Smooth muscle cell of the umbilical artery (primary cell): ENCODE measurements at places on chromosomes 3 and 15. TPM values are rescaled to one million over a fixed set of nuclear protein-coding genes. Genes with fewer than 3 reads are reported as not detected.

Gene ZBED2
- not detected in 2 replicates for total RNA-seq

Gene CDHR4
- not detected in 2 replicates for total RNA-seq

Gene DPPA4
- not detected in 2 replicates for total RNA-seq

Gene COL8A1
- total RNA-seq, result 197 and 316 TPM in 2 replicates

Gene CCR8
- not detected in 2 replicates for total RNA-seq

Gene NEDD4
- 30.9 and 47.4 TPM in 2 replicates for total RNA-seq

Gene ACKR2
- not detected in 2 replicates for total RNA-seq

Gene APOD
- not detected in 2 replicates for total RNA-seq

Gene CSTA
- total RNA-seq, result 0.59 TPM in 1 of 2 replicates, not detected in the other

Gene GP5
- 0.14 and 0.59 TPM in 2 replicates for total RNA-seq

Gene ANKUB1
- total RNA-seq, result not detected in 2 replicates

Gene NDN
- 62.5 and 94.7 TPM in 2 replicates for total RNA-seq

Gene MUSTN1
- not detected in 2 replicates for total RNA-seq

Gene CAMKV
- not detected in 2 replicates for total RNA-seq

Gene ANKRD63
- total RNA-seq, result not detected in 2 replicates

Gene TM4SF1
- total RNA-seq, result 17.5 and 59.2 TPM in 2 replicates

Gene STRIT1
- not detected in 2 replicates for total RNA-seq

Gene HRG
- total RNA-seq, result not detected in 2 replicates

Gene CAMK2N2
- 0.37 TPM in 1 of 2 replicates, not detected in the other for total RNA-seq

Gene LRRK1
- 11.3 and 20.8 TPM in 2 replicates for total RNA-seq

Gene SCG5
- 30.9 TPM in 2 replicates for total RNA-seq

Gene CLRN1
- total RNA-seq, result not detected in 2 replicates

Gene B3GNT5
- 4.2 and 11.3 TPM in 2 replicates for total RNA-seq

Gene SHISA5
- 103 and 130 TPM in 2 replicates for total RNA-seq

Gene ZNF717
- 12.8 and 17.0 TPM in 2 replicates for total RNA-seq

Gene NSUN3
- total RNA-seq, result 10.7 and 11.2 TPM in 2 replicates

Gene CCRL2
- total RNA-seq, result not detected in 2 replicates

Gene GFM1
- total RNA-seq, result 44.5 and 60.7 TPM in 2 replicates

Gene C2CD4B
- total RNA-seq, result not detected in 2 replicates

Gene CCR9
- total RNA-seq, result not detected in 2 replicates

Gene ALDH1A3
- 515 and 604 TPM in 2 replicates for total RNA-seq

Gene ESYT3
- 0.59 and 1.6 TPM in 2 replicates for total RNA-seq

Gene ACTC1
- 0.30 TPM in 1 of 2 replicates, not detected in the other for total RNA-seq

Gene RASGRP1
- total RNA-seq, result 0.59 and 0.88 TPM in 2 replicates

Gene SLC25A20
- 21.6 and 31.8 TPM in 2 replicates for total RNA-seq

Gene SPINT1
- total RNA-seq, result 0.30 and 0.78 TPM in 2 replicates

Gene MYZAP
- total RNA-seq, result under 0.01 TPM in 1 of 2 replicates, not detected in the other

Gene CPLX3
- total RNA-seq, result not detected in 2 replicates

Gene CCDC32
- 17.0 and 21.1 TPM in 2 replicates for total RNA-seq

Gene PIERCE2
- 0.89 and 1.1 TPM in 2 replicates for total RNA-seq

Gene NR1I2
- total RNA-seq, result 0.14 TPM in 1 of 2 replicates, not detected in the other

Gene GNAT1
- not detected in 2 replicates for total RNA-seq

Gene NPAP1
- total RNA-seq, result not detected in 2 replicates

Gene TIMMDC1
- total RNA-seq, result 51.8 and 69.5 TPM in 2 replicates

Gene NEK11
- 3.6 and 6.0 TPM in 2 replicates for total RNA-seq

Gene REC114
- not detected in 2 replicates for total RNA-seq

Gene TRPM1
- total RNA-seq, result not detected in 2 replicates

Gene GANC
- total RNA-seq, result 14.6 and 15.4 TPM in 2 replicates

Gene MRAS
- 48.9 and 76.3 TPM in 2 replicates for total RNA-seq

Gene IGSF11
- 0.14 TPM in 1 of 2 replicates, not detected in the other for total RNA-seq

Gene TMEM158
- 54.9 and 70.1 TPM in 2 replicates for total RNA-seq

Gene ACKR4
- under 0.01 TPM in 1 of 2 replicates, not detected in the other for total RNA-seq

Gene ERICH6
- not detected in 2 replicates for total RNA-seq

Gene IL16
- under 0.01 TPM in 1 of 2 replicates, not detected in the other for total RNA-seq

Gene HIGD2B
- not detected in 2 replicates for total RNA-seq

Gene OR5K2
- not detected in 2 replicates for total RNA-seq

Gene ADCY5
- total RNA-seq, result 1.3 and 2.1 TPM in 2 replicates

Gene GALNT15
- 5.0 and 9.5 TPM in 2 replicates for total RNA-seq
